ENCODE measurements at places on chromosomes 1 and 21.

GRCh38 chr1:59504276-59504675, 207.4 kb downstream of the FGGY start:
- DNase-seq: no peak

- no peak for DNase-seq
Observed at GRCh38 chr1:181324797-181325616, 158.3 kb upstream of the CACNA1E start.

DNA sequence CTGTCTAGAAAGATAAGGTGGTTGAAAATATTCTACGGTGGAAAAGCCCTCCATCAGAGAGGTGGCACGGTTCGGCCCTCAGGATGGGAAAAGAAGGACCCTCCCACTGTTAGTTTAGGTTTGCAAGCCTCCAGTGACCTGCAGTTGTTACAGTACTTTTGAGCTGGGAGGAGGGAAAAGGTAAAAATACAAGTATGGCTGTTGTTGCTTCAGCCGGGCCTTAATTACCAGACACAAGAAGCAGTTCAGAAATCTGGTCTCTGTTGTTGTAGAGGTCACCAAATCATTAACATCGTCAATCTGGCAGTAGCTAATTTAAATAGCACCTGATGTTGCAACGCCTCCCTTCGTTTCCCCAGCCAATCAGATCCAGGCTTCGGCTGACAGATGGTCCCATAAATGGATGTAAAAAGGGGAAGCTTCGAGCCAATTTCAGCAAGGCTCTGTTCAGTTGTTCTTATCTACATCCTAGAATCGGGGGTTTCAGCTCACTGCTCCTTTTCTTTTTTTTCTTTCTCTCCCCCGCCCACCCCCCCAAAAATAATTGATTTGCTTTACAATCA, at the start of gene ELAVL4:
Gene ELAVL4, plus strand, starts transcription at position 424 of the 563 bp plus-strand sequence. CDS start 270 bp downstream, outside the sequence.
- DNase-seq: no peak

- peak; percentile 14 for DNase-seq
Observed at GRCh38 chr1:30691480-30691879, 31.9 kb downstream of the MATN1 start.

DNA sequence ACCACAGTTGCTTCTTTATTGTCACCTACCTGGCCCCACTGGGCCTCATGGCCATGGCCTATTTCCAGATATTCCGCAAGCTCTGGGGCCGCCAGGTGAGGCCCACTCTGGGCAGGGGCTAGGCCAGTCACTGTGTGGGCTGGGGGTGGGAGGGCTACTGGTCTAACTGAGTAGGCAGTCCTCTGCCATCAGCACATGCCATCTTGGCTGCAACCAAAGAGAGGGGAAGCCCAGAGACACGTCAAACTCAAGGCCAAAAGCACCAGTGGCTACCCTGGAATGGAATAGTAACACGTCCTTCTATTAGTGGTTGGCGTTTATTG, 4.0 kb downstream of the HCRTR1 start:
- DNase-seq: no peak

DNA sequence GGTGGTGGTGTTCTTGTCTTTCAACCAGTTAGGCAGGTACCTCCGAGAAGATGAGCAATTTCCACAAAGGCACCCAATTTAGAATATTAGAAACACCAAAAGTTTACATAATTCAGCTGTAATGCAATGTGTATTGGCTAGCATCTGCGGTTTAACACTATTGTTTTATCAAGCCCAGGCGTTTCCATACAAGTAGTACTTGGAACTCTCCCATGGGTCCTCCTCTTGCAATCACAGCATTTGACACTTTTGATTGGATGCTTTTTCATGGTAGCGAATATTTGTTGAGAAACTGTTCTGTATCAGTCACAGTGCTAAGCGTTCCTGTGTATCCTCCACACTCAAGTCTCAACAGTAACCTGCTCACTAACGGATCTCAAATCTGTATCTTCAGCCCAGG, 20.1 kb upstream of the MAP1LC3C start:
- DNase-seq: no peak

GRCh38 chr1:114011796-114012195, 32.5 kb downstream of the OLFML3 start:
- DNase-seq: no peak

- DNase-seq: no peak
Observed at GRCh38 chr1:5947071-5947821, 45.0 kb downstream of the NPHP4 start.

DNA sequence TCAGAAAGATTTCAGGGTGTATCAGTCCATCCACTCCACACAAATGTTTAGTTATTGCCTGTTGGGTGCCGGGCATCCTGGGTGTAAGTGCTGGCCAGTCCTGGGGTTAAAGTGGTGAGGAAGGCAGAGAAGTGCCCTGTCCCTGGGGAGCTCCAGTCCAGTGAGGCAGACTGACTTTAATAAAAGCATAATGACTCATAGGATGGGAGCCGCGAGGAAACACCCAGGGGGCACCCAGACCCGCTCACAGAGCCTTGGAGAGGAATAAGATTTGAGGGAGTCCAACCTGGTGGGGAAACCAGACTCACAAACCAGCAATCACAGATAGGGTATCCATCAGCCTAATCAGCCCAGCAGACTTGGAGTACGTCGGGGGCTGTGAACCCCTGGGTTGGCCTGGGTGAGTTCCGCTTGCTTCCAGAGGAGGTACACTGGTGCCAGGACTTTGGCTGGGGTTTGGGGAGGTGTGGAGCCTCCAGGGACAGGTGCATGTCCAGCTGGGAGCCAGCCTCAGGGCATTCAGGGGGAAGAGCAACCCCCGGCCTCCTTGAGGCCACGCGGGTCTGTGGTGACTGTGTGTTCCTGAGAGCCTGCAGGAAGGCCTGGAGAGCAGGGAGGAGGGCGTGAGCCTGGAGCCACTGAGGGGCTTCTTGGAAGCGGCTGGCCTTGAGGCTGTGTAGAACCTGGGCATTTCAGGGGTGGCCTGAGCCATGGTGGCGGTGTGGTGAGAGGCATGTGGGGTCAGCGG, 3.7 kb downstream of the PEAR1 start:
- no peak for DNase-seq

- no peak for DNase-seq
Observed at GRCh38 chr1:49048188-49048587, 271.5 kb upstream of the BEND5 start.

DNA sequence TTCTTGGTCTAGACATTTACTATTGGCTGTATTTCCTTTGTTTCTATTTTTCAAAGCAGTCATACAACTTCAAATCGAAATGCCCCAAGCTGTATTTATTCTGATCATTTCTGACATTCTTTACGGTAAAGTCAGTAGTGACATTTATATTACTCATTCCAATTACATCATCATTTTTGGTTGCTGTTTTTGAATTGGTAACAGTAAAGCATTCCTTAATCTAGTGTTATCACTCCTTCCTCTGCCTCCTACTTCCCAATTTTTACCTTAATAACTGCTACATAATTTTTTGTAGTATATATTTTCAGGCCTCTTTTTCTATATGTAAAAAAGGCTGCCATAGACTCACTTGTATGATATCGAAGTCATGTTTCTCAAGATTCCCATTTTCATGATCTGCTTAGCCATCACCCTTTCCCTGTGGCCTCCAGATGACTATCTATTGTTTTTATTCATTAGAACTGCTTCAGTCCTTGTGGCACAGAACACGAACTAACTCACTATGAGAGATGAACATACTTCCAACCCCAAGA, 167.2 kb downstream of the RUNX1 start:
- DNase-seq: no peak

DNA sequence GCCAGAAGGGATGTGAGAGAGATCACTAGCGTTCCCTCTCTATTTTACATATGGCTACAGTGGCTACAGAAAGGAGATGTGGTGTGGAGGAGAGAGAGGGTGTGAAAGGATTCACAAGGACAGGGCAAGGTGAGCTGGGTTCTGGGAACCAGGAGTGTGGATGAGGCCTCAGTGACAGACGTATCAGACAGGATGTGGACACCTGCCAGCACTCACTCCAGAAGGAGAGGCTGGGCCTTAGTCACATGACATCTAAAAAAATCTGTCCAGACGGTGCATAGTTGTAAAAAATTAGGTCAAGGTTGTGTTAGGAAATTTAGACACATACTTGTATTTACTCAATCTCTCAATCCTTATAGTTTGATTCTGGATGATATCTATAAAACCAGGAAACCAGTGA, 10.6 kb downstream of the TRIM67 start:
- no peak for DNase-seq

DNA sequence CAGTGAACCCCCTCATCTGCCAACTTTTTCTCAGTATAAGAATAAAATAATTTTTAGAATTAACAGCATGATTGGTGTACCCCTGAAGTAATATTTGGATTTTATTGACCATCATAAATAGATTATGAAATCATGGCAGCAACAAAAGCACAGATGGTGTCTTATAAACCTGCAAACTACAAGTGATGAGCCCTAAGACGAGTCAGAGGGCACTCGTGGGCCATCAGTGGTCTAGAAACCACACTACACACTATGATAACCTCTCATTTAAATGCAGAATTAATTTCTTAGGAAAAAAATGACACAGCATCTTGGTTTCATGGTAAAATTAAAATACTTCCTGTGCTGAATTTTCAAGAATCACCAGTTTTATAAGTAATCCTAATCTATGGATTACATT, 312.4 kb downstream of the PTBP2 start:
- no peak for DNase-seq

- no peak for DNase-seq
Observed at GRCh38 chr1:218705911-218706893, 361.1 kb downstream of the TGFB2 start.

DNA sequence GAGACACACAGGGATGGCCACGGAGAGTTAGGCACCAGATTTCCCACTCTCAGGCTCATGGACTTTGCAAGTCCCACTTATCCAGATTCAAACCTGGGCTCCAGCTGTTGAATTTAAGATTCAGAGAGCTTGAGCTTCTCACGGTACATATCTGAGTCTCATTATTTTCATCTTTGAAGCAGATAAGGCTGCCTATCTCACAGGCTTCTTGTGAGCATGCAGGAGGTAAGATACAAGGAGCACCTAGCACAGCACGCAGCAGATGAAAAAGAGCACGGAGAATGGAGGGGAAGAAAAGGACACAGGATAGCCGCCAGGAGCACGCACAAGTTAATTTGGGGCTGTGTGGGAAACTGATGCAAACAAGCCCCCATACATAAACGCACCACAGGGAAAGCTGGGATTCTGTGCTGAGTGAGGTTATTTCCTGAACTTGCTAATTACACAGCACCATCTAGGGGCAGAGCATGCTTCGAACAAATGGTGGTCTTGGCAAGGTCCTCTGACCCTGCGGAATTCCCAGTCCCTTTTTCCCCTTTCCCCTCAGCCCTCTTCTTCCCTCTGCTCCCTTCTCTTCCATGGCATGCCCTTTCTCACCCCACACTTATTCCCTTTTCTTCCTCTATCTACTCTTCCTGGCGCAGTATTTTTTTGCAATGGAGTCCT, 134.7 kb upstream of the VANGL1 start:
- peak; percentile 20 for DNase-seq

- DNase-seq: no peak
Observed at GRCh38 chr1:63379583-63379982, 12.2 kb downstream of the ALG6 start.

DNA sequence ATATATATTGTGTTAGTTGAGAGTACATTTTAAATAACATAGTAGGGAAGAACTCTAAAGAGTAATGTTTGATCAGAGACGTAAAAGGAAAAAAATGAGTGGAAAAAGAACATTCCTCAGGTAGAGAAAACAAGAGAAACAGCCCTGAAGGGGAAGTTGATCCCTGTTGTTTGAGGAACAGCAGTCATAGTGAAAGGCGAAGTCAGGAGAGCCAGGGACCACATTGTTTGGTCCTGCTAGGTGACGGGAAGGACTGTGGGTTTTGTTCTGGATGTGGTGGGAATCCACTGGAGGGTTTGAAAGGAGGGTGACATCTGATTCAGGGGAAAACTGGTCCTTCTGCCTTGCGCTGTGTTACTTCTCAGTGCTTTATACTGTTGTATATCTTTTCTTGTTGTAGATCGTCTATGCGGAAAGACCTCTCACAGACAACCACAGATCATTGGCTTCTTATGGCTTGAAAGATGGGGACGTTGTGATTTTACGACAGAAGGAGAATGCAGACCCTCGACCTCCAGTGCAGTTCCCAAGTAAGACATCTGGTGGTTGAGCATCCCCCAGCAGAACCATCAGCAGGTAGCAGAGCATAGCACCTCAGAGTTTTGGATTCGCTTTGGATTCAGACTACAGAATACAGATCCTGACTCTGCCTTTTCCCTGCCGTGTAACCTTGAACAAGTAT, 9.2 kb downstream of the DDI2 start:
- no peak for DNase-seq

- no peak for DNase-seq
Observed at GRCh38 chr1:92482665-92483609, 3.8 kb downstream of the GFI1 start.

GRCh38 chr1:3026581-3027391, 5.5 kb downstream of the ACTRT2 start:
- no peak for DNase-seq

- DNase-seq: no peak
Observed at GRCh38 chr1:42210421-42211133, 46.0 kb upstream of the GUCA2A start.

- DNase-seq: no peak
Observed at GRCh38 chr1:170203693-170204092, 57.9 kb downstream of the NTMT2 start.

GRCh38 chr1:107835151-107835670, 129.8 kb downstream of the VAV3 start:
- DNase-seq: no peak

DNA sequence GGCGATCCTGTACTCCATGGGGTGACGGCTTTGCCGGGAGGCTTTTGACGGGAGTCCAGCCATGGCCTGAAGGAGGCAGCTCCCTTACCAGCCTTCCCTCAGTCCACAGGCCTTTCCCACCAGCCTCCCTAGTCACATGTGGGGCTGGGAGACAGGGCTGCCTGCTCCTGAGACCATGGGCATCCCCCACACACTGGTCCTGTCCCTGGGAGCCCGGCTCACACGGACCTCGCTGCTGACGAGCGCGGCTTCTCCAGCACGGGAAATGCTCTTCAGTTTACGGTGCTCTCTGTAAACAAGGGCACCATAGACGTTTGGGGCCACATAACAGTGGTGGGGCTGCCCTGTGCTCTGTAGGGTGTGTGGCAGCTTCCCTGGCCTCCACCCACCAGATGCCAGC, 104.5 kb upstream of the TMEM51 start:
- no peak for DNase-seq

DNA sequence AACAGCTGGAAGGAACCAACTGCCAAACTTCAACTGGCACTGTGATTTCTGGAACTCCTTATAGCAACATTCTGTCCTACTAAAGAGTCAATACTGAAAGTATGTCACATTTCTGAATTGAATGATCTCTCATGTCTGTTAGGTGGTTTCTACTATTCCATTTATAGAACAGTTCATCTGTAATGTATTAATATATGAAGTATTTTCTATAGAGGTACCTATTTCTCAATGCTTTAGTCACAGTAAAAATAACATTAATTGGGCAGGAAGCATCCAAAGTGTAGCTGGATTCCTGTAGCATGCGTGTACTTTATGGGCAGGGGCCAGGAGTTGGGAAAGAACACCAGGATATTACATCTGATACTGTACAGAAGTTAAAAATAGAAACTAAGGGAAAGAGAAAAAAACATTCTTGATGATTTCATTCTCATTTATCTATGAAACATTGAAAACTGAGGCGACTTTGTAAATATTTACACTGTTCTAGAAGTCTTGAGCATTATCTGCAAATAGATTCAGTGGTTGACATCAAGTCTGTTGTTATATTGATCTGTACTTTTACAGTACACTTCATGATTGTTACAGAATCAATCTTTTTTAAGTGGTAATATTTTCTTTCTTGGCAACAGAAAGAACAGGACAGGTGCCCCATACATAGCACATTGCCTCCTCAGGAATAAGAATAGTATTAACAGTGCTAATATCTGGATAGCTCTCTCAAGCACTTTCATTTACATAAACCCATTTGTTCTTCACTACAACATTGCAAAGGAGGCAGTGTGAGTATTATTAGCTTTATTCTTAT, 6.2 kb upstream of the ZNF281 start:
- DNase-seq: peak; percentile 82

GRCh38 chr1:163178628-163179027, 24.1 kb downstream of the RGS5 start:
- no peak for DNase-seq

Measured in uterus (tissue), 4 donors.